ENCODE measurements at places on chromosomes 13 and 19.

DNA sequence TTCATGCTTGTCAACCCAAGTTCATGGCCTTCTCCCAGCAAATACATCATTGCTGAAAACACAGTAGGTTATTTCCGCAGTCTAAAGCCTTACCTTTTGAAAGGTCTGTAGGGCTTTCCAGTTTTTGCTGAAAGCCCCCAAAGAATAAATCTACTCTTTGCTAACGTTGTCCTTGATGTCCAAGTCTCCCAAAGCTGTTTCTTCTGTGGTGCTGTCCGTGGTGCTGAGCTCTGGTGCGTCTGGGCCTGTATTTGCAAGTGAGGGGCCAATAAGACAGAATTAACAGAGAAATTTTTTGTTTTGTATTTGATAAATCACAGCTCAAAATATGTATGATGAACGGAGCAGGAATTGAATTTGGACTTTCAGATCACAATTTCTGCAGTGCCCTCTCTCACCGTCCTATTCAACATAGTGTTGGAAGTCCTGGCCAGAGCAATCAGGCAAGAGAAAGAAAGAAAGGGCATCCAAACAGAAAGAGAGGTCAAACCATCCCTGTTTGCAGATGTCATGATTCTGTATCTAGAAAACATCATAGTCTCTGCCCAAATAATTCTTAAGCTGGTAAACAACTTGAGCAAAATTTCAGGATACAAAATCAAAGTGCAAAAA, 9.8 kb upstream of the LGALS16 start:
- DNase-seq: no peak

DNA sequence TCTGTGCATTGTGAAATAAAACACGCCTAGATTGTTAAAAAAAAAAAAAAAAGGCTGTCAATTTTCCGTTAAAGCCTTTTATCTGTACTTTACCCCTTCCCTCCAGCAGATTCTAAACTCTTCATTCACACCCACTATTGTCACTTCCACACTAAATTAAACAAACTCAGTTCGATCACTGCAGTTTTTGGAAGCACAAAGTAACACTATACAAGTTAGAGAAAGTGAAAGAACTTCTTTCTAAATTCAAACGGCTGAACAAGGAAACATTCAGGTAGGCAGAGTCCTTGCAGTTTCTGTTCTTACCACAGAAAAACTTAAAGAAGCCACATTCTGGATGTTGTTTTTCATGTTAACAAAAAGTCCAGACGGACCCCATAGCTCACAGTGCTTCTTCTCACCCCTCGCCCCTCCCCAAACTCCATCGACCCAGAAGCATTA, 27.5 kb upstream of the UBE2L5 start:
- no peak for DNase-seq

DNA sequence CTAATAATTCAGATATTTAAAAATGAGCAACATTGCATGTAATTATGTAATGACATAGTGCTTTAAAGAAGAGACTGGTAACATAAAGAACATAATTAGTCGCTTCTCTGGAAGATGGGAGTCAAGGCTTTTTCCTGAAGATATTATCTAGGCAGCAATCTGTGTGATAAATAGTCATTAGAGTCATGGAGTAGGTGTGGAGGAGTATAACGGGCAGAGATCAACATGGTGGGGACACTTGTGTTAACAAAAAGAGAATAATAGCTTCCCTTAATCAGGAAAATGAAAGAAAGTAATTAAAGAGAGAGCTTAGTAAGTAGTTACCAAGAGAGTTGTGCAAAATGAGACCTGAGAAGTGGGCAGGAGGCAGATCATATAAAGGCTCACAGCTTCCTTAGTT, 1417.1 kb upstream of the ATXN8OS start:
- DNase-seq: no peak

- peak; percentile 39 for DNase-seq
Measured at GRCh38 chr19:34269968-34270621, 15.7 kb downstream of the GARRE1 start.

DNA sequence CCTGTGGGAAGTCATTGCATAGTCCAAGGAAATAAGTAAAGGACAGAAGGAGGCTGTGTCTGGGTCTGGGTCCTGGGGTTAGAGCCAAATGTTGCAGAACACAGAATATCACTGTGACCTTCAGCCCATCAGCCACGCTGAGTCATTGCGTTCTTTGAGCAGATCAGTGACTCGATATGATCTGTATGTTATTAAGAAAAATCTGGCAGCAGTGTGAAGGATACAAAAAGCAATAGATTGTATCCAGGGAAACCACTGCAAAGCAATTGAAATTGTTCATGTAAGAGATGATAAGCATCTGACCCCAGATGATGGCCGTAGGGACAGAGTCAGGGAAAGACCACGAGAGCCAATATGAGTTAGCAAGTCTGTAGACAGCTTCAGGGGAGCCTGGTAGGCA, 1575.1 kb upstream of the SLC10A2 start:
- no peak for DNase-seq

- no peak for DNase-seq
Measured at GRCh38 chr19:33446330-33447293, 73.1 kb downstream of the CEBPG start.

DNA sequence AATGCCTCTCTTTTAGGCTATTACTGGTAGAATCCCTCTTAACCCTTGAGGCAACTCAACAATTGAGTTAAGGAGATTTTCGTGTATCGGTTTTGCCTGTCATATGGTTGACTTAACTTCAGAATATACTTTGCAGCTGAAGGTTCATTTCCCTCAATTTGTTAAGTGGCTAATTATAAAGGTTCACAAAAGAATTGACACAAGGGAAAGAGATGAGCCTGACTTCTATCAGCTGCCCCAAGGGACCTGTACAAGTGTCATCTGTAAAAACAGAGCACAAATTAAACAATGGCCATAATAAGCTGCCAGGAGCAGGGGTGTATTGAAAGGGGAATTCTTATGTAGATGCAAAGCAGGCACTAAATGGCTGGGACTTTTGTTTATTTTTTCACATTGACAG, 334.8 kb upstream of the OBI1 start:
- no peak for DNase-seq

DNA sequence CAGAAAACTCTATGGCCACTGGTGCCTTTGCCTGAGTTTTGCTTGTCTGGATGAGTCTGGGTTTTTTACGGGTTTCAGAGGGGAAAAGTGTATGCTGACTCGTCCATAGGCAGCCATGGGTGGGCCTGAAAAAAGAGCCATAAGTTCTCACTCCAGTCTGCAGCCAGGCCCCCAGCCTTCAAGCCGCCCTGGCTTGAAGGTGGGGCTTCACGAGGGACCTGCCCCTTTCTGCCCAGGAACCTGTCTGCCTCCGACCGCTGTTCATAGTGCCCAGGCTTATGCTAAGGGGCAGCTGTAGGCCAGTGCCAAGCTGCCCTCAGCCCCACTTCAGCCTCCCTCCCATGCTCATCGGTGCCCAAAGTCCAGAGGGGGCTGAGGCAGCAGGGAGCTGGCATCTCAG, 385.2 kb downstream of the PCDH9 start:
- DNase-seq: no peak

DNA sequence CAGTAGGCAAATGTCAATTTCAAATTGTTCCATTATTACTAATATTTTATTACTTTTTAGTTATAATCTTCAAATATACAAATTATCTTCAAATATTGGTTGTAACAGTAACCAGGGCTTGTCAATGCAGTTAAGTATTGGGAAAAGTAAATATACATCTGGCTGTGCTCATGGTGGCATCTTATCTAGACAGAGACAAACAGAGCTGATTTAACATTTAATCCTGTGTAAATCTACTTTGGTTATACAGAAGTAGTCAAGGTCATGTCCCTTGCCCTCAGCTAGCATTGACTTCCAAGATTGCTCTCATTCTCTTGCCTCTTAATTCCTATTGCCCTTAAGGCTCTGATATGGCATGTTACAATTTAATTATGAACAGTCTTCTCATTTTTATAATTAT, 98.4 kb upstream of the KLHL1 start:
- no peak for DNase-seq

DNA sequence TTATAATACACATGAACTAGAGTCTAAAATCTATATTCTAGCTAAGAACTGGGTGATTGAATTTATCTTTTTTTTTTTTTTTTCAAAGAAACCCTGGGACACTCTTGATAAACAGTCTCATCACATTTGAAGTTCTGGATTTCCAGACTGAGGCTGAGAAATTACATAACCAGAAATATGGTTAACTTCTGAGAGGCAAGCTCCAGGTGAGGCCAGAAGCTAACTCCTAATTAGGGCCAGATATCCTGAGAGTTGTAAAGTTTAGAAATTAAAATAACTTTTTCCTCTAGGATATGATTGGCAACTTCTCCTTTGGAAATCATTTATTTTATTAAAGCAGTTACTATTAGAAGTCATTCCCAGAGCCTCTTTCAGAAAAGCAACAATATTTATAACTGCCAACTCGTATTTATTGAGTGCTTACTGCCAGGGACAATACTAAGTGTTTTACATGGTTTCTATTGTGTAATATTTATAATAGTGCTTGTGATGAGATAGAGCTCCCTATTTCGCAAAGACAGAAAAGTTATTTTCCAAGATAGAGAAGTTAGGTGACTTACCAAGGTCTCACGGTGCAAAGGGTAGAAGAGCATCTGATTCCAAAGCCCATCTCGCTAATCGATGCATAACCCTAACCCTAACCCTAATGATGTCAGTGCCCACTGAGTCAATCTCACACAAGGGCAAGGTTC, 187.7 kb downstream of the DCT start:
- no peak for DNase-seq

DNA sequence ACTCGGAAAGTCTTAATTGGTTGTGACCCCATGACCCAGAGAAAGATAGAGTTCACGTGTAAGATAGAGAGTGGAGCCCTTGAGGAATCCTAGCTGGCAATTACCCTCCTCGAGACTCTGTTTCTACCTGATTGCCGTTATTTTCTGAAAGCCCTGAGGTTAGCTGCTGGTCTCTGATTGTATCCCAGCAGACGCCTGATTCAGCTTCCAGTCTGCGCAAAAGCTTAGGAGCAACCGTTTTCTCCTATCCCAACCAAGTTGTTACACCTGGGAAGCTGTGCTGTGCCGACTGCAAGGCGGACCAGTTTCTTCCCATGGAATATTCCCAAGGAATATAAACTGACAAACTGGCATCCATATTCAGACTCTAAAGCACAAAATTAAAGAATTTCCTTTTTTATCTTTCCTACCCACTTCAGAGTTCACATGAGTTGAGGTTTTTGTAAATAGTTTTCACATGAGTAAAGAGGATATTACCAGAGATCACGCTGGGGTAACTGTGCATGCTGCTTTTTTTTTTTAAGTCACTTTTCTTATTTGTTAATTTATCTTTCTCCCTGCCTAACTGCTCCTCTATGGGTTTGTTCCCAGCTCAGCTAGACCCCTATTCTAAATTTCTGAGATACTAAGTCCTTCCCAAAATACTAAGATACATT, 1.5 kb upstream of the TRPC4 start:
- no peak for DNase-seq

- no peak for DNase-seq
Measured at GRCh38 chr19:45294291-45295029, 28.2 kb downstream of the CKM start.

DNA sequence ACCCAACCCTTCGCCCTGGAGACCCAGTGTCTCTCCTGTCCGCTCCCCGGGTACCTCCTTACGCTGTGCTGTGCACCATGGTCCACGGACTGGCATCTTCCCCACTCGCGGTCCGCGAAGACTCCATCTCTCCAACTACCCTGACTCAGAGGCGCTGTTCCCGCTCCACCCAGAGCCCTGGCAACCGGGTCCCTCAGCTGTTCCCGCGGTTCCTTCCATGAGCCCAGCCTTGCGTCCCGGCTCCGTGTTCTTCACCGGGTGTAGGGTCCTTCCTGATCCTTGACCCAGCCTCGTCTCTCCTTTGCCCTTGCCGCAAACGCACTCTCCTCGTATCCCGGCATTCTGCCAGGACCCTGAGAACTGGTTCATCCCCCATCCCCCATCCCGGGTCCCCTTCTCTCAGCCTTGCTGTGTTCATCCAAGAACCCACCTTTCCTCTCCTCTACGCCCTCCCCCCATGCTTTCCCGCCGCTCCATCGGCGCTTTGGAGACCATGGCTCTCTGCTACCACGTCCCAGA, 664 bp downstream of the ICAM5 start:
- no peak for DNase-seq

GRCh38 chr13:81779876-81780275, 1439.0 kb upstream of the SPRY2 start:
- DNase-seq: no peak

DNA sequence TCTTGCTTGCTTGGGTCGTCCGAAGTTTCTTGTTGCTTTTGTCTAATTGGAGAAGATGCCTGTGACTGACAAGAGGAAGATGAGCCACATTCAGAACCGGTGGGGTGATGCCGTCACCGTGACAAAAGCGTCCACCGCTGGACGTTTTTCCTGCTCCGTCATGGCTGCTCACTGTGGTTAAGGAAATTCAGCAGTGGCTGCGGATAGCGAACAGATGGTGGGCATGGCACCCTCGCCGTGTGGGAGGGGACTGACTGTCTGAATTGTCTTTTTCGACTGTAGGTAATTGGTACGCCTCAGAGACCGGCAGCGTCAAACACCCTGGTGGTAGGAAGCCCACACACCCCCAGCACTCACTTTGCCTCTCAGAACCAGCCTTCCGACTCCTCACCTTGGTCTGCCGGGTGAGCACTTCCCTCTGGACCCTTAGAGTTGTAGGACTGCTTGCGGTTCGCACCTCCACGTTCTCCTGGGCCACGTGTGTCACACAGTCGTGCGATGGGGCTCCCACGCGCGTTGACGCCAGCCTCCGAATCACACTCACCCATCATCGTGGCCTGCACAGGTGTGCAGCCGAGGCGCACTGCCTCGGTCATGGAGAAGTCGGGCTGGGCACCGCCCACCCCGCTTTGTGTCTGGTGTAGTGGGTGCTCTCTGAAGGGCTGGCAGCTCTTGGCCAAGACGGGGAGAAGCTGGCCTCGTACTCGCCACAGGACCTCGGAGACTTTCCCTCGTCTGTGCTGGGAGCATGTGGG, 26.5 kb downstream of the ATP4B start:
- DNase-seq: no peak

DNA sequence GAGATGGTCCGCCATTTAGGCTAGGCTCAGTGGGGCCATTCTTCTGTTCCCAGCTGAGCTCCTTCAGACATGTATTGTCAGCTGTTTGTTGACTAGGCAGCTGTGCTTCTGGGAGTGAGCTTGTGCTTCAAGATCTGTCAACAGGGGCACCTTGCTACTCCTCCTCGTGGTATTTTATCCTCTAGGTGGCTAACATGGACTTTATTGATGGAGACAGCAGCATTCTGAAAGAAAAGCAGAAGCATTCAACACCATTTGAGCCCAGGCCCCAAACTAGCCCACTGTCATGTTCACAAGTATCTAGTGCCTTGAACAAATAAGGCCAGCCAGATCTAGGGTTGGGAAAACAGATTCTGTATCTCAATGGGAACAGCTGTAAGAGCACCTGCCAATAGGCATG, 65.9 kb downstream of the ZNF429 start:
- no peak for DNase-seq

GRCh38 chr19:37309834-37310575, 60.9 kb upstream of the ZNF527 start:
- DNase-seq: no peak

GRCh38 chr19:17805427-17805826, 10.5 kb downstream of the B3GNT3 start:
- DNase-seq: no peak

DNA sequence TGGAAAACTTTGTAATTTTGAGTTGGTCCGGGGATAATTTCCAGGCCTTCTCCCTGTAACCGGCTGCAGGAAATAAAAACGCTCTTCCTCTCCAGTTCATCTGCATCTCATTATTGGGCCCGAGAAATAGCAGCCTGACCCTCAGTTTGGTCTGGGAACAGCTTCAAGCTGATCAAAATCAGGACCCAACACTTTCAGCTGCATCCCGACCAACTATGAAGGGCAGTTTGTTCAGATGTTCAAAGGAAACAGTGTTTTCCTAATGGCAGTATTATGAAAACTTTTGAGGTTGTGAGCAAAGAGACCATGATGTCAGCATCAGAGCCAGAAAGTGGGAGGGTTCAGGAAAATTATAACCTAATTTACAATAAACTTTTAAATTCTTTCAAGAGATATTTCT, 35.7 kb downstream of the STK24 start:
- no peak for DNase-seq
